CD4-positive, alpha-beta T cell treated with Interleukin-4 for 1 hour (primary cell): ENCODE measurements at places on chromosomes 12 and 14.

DNA sequence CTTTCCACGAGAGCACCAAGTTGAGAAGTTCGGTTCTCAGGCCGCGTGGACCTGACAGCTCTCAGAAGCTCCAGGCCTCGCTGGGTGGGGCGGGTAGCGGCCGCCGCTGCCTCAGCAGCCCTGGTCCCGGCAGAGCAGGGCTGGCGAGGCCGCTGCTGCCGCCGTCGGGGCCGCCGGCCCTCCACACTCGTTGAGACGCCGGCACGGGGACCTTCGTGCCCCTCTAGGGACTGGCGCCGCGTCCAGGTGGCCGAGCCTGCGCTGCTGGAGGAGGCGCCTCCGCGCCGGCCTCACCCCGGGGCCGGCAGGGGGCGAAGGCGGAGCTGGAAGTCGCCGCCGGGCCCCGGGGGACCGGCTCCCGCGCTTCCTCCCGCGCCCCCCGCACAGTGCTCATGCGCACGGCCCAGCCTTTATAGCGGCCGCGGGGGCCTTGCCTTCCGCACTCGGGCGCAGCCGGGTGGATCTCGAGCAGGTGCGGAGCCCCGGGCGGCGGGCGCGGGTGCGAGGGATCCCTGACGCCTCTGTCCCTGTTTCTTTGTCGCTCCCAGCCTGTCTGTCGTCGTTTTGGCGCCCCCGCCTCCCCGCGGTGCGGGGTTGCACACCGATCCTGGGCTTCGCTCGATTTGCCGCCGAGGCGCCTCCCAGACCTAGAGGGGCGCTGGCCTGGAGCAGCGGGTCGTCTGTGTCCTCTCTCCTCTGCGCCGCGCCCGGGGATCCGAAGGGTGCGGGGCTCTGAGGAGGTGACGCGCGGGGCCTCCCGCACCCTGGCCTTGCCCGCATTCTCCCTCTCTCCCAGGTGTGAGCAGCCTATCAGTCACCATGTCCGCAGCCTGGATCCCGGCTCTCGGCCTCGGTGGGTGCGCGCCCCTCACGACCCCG, at the start of gene COCH:
TSS of gene COCH (plus strand) at position 440 of the 879 bp plus-strand sequence. CDS start at position 820, 380 bp downstream.
- peak; percentile 19 for DNase-seq

DNA sequence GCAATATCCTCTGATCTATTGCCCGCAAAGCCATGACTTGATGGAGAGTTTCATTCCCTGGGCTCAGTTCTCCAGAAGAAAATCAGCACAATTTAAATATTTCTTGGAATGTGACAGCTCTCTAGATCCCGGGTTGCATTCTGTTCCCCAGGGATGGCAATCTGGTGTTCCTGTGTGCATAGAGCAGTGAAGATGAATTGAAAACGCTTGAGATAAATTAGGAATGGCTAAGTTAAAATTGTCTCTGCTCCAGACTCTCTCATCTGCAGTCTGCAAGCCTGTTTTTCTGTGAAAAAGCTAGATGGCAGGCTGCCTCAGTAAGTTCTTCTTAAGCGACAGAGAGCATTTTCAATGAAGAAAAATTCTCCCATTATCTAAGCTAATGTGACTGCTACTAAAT, 582.5 kb upstream of the MGAT4C start:
- no peak for DNase-seq

GRCh38 chr12:50924131-50924438, 28.3 kb upstream of the HIGD1C start:
- no peak for DNase-seq

GRCh38 chr14:91356181-91356763, 61.3 kb downstream of the CCDC88C start:
- no peak for DNase-seq

DNA sequence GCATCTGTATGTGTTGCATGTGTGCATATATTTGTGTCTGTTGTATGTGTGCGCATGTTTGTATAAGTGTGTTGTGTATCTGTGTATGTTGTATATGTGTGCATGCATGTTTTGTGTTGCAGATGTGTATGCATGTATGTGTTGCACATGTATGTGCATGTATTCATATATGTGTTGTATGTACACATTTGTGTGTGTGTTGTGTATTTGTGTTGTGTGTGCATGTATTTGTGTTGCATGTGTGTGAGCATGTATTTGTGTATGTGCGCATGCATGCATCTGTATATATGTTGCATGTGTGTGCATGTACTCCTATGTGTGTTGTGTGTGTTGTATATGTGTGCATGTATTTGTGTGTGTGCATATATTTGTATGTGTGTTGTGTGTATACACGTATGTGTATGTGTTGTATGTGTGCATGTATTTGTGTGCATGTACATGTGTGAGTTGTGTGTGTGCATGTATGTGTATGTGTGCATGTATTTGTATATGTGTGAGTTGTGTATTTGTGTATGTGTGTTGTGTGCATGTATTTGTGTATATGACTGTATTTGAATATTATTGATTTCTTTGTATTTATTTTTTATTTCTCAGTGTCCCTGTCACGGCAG, 16.8 kb downstream of the SLC8B1 start:
- no peak for DNase-seq

- DNase-seq, result no peak
Measured at GRCh38 chr12:96636895-96637294, 147.5 kb downstream of the CFAP54 start.

DNA sequence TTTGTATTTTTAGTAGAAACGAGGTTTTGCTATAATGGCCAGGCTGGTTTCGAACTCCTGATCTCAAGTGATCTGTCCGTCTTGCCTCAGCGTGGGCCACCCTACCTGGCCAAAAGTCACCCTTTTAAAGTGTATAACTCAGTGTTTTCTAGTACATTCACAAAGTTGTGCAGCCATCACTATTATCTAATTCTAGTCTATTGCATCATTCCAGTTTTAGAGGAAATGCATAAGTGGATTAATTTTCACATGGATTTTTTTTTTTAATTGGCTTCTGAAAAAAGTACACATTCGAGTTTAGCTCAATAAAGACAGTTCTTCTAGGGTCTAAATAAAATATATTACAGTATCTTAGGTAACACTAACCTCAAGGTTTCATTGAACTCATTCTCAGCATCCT, 3.7 kb downstream of the DEPDC4 start:
- no peak for DNase-seq

- no peak for DNase-seq
Measured at GRCh38 chr12:57813111-57813970, 5.2 kb downstream of the AVIL start.

DNA sequence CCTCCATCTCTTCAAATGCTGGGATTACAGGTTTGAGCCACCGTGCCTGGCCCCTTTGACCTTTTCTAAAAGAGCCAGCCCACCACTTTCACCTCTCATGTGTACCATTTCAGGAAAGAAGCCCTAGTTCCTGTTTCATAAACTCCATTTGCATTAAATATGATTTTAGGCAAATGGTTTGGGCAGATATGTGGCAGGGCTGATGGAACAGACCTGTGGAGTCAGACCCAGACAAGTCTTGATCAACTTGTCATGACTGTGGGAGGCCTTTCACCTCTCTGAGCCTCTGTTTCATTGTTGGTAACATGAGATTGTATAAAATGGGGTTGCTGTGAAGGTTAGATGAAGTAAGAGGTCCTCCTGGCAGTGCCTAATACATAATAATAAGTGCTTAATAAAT, 5.2 kb upstream of the MAP3K9 start:
- no peak for DNase-seq
